AG04450 (cell line): ENCODE measurements at places on chromosomes 7 and 10.

DNA sequence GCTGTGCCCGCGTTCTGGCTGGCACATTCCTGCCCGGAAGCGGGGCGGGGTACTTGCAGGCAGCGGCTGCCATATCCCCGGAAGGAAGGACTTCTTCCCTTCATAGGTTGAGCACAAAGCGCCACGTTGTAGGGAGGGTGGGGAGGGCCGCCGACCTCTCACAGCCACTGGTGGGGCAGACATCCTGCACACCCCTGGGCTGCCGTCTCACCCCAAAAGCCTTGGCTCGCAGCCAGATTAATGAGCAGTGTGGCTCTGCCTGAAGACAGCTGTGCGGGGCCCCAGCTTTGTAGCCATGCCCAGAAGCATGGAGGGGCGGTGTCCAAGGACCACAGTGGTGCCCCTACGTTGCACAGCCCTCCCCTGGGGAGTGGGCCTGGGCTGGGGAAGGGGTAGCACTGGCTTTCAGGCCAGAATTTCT, 54.3 kb upstream of the DPYSL4 start:
- no peak for DNase-seq

DNA sequence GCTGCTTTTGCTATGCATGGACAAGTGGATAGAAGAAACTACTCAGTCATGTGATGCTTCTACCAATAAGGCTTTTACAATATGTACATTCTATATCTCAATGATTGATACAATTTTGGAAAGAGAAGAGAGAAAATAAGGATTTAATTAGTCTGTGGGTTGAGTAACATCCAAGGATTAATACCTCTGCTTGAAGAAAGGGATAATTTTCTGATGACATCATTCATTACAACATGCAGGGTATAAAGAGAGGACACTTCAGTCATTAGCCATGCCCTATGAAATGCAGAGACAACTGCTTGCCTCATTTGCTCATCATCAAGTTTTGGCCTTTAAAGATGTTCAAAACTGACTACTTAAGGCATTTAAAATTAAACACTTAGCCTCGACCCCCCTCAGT, 237.3 kb downstream of the AHR start:
- DNase-seq = no peak

GRCh38 chr7:79159040-79159664, 294.3 kb downstream of the MAGI2 start:
- DNase-seq = no peak

GRCh38 chr10:804191-804781, 114.8 kb upstream of the DIP2C start:
- no peak for DNase-seq

DNA sequence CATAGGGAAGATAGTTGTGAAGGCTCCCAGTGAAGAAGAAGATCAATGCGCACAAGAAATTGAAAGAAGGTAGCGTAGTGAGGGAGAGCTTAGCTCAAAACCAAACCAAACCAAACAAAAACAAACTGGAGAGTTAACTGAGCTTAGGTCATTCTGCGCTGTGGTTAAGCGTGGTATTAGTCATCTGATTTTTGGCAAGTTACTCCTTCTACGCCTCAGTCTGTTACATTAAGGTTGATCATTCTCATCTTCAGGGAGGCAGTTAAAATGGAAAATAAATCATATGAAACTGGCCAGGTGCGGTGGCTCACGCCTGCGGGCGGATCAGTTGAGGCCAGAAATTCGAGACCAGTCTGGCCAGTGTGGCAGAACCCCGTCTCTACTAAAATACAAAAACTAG, 259.7 kb downstream of the EXOC4 start:
- DNase-seq = peak; percentile 92

DNA sequence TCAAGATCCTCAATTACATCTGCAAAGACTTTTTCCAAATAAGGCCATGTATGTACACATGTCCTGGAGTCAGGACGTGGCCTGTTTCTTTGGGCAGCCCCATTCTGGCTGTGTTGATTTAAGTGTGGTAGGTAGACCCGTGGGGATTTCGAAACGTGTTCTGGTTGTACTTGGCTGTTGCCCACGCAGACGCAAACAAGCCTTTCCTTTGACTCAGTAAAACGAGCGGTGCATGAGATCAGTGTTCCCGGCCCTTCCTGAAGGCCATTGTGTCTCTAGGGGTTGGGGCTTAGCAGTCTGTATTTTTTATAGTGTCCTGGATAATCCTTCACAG, 64.8 kb upstream of the DNAJB6 start:
- DNase-seq = peak; percentile 98

DNA sequence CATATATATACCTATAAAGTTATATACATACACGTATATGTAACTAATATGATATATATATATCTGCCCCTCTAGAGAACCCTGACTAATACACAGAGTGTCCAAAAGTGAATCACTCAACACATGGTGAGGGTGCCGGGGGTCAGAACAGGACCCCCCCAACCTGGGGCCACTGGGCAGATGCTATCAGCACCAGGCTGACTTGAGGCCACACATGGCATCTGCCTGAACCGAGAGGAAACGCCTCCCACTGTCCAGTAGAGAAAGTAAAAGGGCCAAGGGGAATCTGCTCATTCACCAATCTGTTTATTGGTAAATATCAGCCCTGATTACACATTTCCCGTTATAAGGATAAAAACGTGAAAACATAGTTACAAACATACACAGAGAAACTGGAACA, 218.3 kb downstream of the PTPRN2 start:
- DNase-seq = no peak

DNA sequence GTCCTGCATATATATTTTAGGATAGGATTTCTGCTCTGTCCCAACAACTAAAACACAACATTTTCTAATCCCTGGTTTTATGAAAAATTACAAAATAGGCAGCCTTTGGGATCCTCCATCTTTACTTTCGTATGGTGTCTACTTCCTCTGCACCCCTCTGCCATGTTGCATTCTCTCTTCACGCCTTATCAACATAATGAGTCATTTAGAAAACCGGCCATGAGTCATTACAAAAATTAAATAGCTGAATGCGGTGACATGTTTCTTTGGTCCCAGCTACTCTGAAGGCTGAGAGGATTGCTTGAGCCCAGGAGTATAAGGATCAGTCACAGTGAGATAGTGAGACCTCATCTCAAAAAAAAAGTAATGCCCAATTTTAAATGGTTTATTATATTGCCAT, 148.1 kb upstream of the CELF2 start:
- no peak for DNase-seq

- no peak for DNase-seq
These were observed 29.8 kb downstream of the LEP start for GRCh38 chr7:128270826-128271272.

DNA sequence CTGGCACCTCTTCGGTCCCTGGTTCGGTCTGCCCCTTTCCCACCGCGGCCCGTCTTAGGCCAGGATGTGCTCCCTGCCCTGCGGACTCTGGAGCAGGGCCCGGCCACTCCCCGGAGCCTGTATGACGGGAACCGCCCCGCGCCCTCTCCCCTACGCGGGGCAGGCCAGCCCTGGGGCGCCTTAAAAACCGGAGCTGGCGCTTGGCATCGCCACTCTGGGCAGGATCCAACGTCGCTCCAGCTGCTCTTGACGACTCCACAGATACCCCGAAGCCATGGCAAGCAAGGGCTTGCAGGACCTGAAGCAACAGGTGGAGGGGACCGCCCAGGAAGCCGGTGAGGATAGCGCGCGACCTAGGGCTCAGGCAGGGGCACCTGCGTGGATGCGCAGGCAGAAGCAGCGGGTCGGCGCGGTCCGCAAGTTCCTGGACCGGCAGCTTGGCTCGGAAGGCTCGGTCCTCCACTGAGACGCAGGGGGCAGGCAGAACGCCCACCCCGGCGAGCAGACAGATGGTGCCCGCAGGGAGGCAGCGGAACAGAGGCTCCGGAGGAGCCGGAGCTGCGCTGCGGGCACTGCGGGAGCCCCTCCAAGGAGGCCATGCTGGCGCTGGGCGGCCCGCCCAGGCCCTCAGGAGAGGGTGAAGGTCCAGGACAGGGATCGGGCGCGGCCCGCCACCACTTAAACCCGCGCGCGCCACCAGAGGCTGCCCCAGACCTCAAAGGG, at the start of gene ADIRF:
Gene ADIRF, plus strand, starts transcription at position 212 of the 723 bp plus-strand sequence. Its CDS starts 63 bp downstream, at position 275.
- DNase-seq = no peak

DNA sequence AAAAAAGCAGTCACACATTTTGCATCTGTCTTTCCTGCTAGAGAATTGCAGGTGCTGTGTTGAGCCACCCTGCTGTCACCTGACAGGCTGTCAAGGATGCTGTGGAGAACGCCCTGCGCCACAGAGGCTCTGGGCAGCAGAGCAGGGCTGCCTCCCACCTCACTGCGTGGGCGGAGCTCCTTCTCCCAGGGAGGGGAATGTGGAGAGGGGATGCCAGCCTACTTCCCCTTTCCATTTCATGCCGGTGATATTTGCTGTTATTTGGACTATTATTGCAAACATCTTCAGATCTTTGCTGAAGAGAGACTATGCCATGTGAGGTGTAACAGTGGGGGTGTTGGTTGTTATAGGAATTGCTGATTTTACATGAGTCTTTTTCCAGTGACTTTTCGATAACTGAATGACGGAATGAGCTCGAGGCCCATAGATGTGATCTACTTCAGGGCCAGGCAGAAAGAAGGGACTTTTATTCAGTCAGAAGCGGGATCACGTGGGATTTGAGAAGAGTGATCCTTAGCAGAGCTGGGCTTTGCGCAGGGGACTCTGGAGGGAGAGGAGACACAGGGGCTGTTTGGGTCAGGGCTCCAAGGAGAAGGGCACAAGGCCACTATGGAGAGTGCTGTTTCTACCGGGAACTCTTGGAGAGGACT, 13.6 kb upstream of the PRKAG2 start:
- no peak for DNase-seq

DNA sequence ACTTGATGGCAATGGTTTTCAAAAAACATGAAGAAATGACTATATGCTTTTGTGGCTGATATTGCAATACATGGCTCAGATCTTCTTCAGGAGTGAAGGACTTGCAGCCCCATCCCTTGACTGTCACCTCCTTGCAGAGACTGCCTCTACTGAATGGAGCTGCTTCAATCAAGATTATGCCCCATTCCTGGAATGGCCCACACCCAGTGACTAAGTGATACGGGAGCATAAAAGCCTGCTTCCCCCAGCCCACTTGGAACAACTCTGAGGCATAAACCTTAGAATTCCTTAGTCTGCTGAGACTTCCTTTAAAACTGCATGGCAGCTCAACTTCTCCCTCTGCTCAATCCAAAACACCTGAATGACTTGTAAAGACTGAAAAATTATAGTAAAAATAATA, 957.1 kb downstream of the SORCS3 start:
- no peak for DNase-seq

DNA sequence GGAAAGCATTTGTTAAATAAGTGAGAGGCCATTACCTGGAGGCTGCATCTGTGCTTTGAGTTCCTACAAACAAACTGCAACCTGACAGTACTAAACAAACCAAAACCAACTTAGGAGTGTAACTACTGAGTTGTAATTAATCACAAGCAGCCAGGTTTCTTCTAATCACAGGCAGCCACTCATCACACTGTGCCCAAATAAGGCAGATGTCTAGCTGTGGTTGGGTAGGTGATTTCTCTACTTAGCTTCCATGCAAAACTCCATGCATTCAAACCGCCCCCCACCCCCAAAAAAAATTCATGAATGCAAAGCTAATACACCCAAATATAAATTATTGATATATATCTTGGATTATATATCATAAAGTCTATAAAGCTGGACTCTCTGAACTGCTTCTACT, 461.1 kb downstream of the ARL4A start:
- DNase-seq = no peak

GRCh38 chr10:74244097-74244685, 93.2 kb downstream of the ADK start:
- peak; percentile 26 for DNase-seq

GRCh38 chr10:119441151-119441821, 101.2 kb downstream of the RGS10 start:
- peak; percentile 43 for DNase-seq

GRCh38 chr7:140342727-140343514, 55.4 kb downstream of the SLC37A3 start:
- DNase-seq = no peak

- no peak for DNase-seq
These were observed 14.9 kb upstream of the MXI1 start for GRCh38 chr10:110192552-110192951.

GRCh38 chr7:29864656-29865055, 58.3 kb downstream of the WIPF3 start:
- DNase-seq = no peak

GRCh38 chr10:103564776-103565520, 71.4 kb downstream of the NEURL1 start:
- no peak for DNase-seq

DNA sequence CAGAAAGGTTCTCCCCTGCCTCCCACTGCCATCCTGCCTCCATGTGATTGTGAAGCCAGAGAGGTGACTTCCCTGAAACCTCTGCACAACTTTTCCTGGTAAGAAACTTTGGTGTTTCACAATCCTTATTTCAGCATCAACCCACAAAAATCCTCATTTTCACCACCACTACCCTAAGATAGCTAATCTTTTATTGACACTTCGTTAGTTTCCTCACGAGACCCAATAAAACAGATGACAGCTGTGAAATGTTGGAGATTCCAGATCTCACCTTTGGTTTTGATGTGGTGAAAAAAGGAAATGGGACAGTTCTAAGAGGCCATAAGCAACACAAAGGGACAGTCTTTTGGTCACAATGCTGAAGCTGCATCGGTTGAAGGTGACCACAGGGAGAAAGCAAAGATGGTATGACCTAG, 59.9 kb upstream of the TM9SF3 start:
- DNase-seq = no peak

DNA sequence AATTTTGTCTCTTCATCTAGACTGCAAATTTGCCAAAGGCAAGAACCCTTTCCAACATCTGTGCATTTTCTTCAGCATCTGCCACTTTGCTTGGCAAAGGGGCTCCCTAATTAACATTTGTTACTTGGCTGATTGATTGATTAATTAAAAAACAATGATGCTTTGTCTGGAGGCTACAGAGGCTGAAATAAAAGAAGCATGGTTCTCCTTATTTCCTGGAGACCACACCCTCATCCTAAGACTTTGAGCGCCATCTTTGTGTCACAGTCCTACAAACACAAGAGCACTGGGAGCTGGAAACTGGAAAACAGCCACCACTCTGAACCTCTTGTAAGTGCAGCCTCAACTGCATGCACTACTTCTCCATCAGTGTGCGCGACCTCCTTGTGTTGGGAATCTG, 189.2 kb downstream of the C7orf25 start:
- DNase-seq = no peak

- DNase-seq = no peak
These were observed 36.8 kb downstream of the AVL9 start for GRCh38 chr7:32532086-32532485.

DNA sequence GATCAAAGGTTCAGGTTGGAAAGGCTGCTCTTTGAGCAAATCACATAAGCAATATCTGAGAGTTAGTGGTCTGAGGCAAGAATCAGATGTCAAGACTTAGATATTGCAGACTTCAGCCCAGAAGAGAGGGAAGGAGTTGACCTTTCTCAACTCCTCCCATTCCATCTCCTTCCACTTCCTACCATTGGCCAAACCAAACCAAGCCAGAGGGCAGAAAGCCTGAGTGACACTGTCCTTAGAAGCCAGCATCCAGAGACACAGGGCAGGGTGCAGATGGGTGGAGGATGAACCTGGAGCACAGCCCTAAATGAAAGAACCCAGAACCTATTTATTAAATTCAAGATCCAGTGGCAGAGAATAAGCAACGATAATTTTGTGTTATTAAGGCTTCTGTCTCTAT, 180.5 kb downstream of the HIBADH start:
- DNase-seq = no peak
